Aorta (tissue), 5 donors: ENCODE measurements at places on chromosomes 5 and 9. TPM values are rescaled to one million over a fixed set of nuclear protein-coding genes. Genes with fewer than 3 reads are reported as not detected.

PCDHB6 gene
- total RNA-seq = 1.9 TPM

DNA sequence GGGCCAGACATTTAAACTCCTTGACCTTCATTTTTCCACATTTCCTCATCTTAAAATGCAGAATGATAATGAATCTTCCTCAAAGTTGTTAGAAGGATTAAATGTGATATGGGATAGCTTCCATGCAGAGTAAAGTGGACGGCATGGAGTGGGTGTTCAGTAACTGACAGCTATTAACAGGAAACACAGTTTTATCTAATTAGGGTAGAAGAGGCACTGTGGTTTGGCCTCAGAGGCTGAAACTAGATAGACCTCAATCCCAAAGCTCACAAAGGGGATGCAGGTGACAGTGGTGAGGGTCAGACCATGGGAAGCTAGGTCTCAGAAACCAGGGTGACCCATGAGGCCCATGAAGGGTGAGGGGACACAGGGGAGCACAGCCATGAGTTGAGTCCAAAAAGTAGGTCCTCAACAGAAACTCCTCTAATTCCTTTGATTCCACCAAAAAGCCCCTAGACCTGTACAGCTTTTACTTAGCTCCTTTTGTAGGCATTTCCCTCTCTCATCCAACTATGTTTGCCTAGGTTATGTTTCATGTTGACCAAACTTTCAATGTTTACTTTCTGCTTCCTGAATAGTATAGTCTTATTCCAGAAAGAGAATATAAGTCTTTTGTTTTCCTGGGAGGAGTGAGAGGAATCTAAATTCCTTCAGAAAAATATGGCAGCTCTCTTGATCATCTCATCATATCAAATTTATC, 27.9 kb upstream of the GLDC start:
- no peak for DNase-seq

DNA sequence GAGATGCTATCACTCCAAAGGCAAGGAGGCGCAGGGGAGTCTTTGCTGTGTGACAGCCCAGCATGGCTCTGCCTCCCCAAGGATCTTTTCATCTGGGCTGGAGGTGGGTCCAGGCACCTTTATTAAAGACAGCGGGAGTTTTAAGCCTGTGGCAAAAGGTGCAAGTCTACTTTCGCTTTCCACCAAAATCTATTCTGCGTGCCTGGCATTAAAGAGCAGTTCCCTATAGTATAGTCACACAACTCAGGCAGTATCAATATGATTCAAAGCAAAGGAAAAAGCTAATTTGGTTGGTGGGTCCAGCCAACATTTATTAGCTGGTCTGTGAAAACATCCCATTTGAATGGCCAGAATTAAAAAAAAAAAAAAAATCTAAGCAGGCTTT, 398.7 kb downstream of the EBF1 start:
- no peak for DNase-seq

GRCh38 chr5:10286162-10286861, 21.4 kb downstream of the CMBL start:
- DNase-seq = no peak
